ENCODE measurements at places on chromosomes 12 and 14. TPM values are rescaled to one million over a fixed set of nuclear protein-coding genes. Genes with fewer than 3 reads are reported as not detected.

The IPO8 gene
- 53.6 TPM for total RNA-seq

The C14orf119 gene
- 49.4 TPM for total RNA-seq

The ASB2 gene
- total RNA-seq = 2.3 TPM

The CMA1 gene
- total RNA-seq = not detected

The ASIC1 gene
- 1.6 TPM for total RNA-seq

The KRT74 gene
- total RNA-seq = not detected

The FITM1 gene
- total RNA-seq = not detected

The CD163 gene
- total RNA-seq = 0.04 TPM

The CRIP1 gene
- 7.7 TPM for total RNA-seq

The EML5 gene
- 1.0 TPM for total RNA-seq

The TRPV4 gene
- 1.0 TPM for total RNA-seq

The GNS gene
- 33.7 TPM for total RNA-seq

The DTX1 gene
- 4.7 TPM for total RNA-seq

The ATP6V1D gene
- total RNA-seq = 74.2 TPM

The PNN gene
- total RNA-seq = 60.0 TPM

The TPPP2 gene
- total RNA-seq = not detected

The YBX3 gene
- 182 TPM for total RNA-seq

The REP15 gene
- total RNA-seq = 0.66 TPM

The FOXN4 gene
- total RNA-seq = 0.35 TPM

The APEX1 gene
- 247 TPM for total RNA-seq

The OR9K2 gene
- total RNA-seq = not detected

The KRT7 gene
- 9.4 TPM for total RNA-seq

The ACOT4 gene
- 3.7 TPM for total RNA-seq

The FSCB gene
- 0.12 TPM for total RNA-seq

The MDP1 gene
- 9.6 TPM for total RNA-seq

The OASL gene
- not detected for total RNA-seq

The TECPR2 gene
- total RNA-seq = 16.9 TPM

The HIP1R gene
- total RNA-seq = 19.9 TPM

The TRIM9 gene
- total RNA-seq = 8.4 TPM

Measured in GM23338 (cell line).